ENCODE measurements at places on chromosomes 16 and 17. TPM values are rescaled to one million over a fixed set of nuclear protein-coding genes. Genes with fewer than 3 reads are reported as not detected.

P2RX1 gene
- 4.5 TPM for polyA plus RNA-seq

DNASE1L2 gene
- 0.41 TPM for polyA plus RNA-seq

CCL4 gene
- polyA plus RNA-seq, result 1.1 TPM

GRCh38 chr16:75754141-75754540, 27.9 kb upstream of the CPHXL start:
- no peak for DNase-seq

DNA sequence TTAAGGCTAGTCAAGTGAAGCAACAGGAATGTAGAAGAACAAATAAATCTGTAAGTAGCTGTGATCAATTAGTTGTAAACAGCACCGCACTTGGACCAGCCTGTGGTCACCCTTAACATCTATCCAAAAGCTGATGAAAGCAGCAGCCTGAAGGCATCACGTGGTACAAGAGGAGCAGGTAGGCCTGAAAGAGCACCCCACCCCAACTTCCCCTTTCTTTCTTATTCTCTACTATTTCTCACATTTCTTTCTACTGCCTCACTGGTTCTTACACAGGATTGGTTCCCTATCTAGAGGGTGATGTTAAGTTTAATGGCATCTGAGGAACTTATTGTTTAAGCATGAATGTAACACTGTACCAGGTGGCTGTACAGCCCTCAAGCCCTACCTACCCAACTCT, 42.6 kb upstream of the CLEC18B start:
- DNase-seq, result no peak

GRCh38 chr16:4580250-4580649, 24.1 kb downstream of the C16orf96 start:
- DNase-seq, result no peak

GRCh38 chr16:14029658-14030057, 41.5 kb upstream of the MRTFB start:
- DNase-seq, result no peak

All from muscle of back (tissue), 13 donors.